Body of pancreas (tissue), 4 donors: ENCODE measurements at places on chromosomes 13 and 19. TPM values are rescaled to one million over a fixed set of nuclear protein-coding genes. Genes with fewer than 3 reads are reported as not detected.

Gene PGLYRP2
- not detected for total RNA-seq

Gene ONECUT3
- total RNA-seq, result not detected

Gene SH2D3A
- total RNA-seq, result 60.0 TPM

Gene DGKH
- total RNA-seq, result 4.7 TPM

Gene RFPL4A
- not detected for total RNA-seq

Gene KIR2DL4
- not detected for total RNA-seq

Gene TRIP10
- 31.9 TPM for total RNA-seq

Gene IRGC
- not detected for total RNA-seq

Gene ZNF540
- total RNA-seq, result 6.5 TPM

Gene SIGLECL1
- not detected for total RNA-seq

DNA sequence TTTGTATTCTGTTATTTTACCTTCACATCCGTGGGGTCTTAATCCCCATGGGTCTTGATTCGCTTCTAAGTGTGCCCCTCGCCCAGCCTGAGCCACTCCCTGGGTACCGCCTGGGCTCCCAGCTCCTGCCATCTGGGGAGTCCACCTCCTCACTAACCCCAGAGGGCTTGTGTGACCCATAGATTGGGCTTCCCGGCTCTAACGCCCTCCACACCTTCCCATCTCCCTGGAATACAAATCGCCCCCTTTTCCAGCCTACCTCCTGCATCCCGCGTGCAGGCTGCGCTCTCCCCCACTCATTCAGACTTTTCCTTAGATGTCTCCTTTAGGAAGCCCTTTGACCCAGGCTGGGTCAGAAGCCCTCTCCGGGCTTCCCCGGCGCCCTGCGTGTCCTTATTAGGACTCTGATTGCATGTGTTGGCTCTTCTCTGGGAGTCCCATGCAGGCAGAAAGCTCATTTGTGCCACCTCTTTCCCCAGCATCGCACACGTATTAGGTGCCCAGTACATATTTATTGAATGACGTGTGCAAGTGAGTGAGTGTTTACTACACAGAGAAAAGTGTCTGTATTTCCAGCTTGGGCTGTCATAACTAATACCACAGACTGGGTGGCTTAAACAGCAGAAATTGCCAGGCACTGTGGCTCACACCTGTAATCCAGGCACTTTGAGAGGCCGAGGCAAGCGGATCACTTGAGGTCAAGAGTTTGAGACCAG, 757 bp downstream of the CCDC124 start:
- H3K4me1 ChIP-seq, result peaks cover 22% of the 10 kb centered on the region
- peak overlapping the region; percentile 91 for H3K4me3 ChIP-seq
- no peaks in the 10 kb centered on the region for H3K36me3 ChIP-seq
- no peak for DNase-seq
- no peak overlapping the region for H3K27ac ChIP-seq
- H3K27me3 ChIP-seq, result no peaks in the 10 kb centered on the region

DNA sequence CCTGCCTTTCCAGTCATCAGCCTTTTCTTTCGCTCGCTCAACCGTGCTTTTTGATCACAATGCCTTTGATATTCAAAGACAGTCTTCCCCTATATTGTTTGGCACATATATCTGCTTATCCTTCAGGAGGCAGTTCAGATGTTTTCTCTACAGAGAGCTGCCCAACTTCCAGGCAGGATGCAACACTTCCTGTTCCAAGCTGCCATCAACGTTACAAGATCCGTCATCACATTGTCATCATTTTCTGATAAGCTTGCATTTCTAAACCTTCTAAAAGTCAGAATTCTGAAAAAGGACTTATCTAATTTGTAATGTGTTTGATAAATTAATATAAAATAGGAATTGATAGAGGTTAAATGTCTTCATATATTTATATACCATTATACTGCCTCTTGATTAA, 574.2 kb downstream of the TBC1D4 start:
- no peaks in the 10 kb centered on the region for H3K4me1 ChIP-seq
- H3K27ac ChIP-seq, result no peak overlapping the region

DNA sequence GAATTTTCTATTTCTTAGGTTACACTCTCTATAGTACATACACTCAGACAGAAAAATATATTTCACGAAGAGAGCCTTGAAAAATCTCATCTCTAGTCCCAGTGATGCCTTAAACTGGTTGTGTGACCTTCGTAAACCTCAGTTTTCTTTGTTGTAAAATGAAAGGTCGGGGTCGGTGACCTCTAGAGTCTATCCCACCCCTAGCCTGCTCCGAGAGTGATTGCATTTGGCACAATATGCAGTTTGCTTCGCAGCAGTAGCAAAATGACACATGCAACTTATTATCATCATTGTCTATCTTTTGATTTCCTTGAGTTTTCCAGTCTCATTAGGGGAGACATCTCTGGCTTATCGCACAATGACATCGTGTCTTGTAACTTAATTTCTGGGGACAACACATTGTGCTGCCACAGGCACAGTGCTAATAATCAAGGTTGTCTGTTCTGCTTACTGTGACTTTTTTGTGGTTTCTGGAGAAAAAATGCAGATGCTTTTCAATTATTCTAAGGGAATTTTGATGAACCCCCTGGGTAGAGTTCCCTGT, 115.0 kb downstream of the GGACT start:
- no peak overlapping the region for H3K4me3 ChIP-seq
- no peaks in the 10 kb centered on the region for H3K4me1 ChIP-seq
- H3K27me3 ChIP-seq, result no peaks in the 10 kb centered on the region
- DNase-seq, result no peak
- no peak overlapping the region for H3K27ac ChIP-seq
- no peaks in the 10 kb centered on the region for H3K36me3 ChIP-seq

DNA sequence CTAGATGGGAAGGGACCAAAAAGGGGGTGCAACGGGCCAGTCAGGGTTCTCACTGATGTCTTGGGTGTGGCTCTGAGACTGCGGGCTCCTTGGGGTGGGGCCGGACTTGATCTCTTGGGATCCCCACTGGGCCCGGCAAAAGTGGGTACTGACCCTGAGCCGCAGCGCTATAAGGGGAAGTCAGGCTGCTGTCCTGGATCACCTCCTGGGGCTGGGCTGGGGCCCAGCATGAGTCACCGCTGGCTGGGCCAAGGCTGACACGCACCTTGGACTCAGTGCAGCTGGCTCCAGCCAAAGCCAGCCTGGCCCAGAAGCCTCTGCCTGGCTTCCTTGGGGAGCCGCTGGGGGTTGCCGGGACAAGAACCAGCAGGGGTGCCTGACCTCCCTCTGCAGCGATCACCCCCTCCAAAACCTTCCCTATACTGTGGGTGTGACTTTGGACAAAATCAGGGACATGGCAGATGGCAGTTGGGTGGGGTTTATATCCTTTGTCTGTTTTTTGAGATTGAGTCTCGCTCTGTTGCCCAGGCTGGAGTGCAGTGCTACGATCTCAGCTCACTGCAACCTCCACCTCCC, 617 bp upstream of the IQCN start:
- peak; percentile 94 for DNase-seq
- H3K27ac ChIP-seq, result peak overlapping the region; percentile 55
- H3K36me3 ChIP-seq, result peaks cover 6% of the 10 kb centered on the region
- no peak overlapping the region for H3K4me3 ChIP-seq

- no peaks in the 10 kb centered on the region for H3K4me1 ChIP-seq
- DNase-seq, result no peak
- no peak overlapping the region for H3K27ac ChIP-seq
- H3K36me3 ChIP-seq, result no peaks in the 10 kb centered on the region
- no peak overlapping the region for H3K4me3 ChIP-seq
These were observed 66.4 kb downstream of the DCT start for GRCh38 chr13:94412870-94413597.

- H3K4me1 ChIP-seq, result peaks cover 25% of the 10 kb centered on the region
- peak overlapping the region; percentile 43 for H3K27ac ChIP-seq
- H3K36me3 ChIP-seq, result no peaks in the 10 kb centered on the region
- peak; percentile 20 for DNase-seq
These were observed 34.5 kb downstream of the SHISA2 start for GRCh38 chr13:26017196-26017921.

- no peaks in the 10 kb centered on the region for H3K27me3 ChIP-seq
- no peaks in the 10 kb centered on the region for H3K36me3 ChIP-seq
- H3K4me1 ChIP-seq, result no peaks in the 10 kb centered on the region
- DNase-seq, result peak; percentile 16
- H3K4me3 ChIP-seq, result no peak overlapping the region
- no peak overlapping the region for H3K27ac ChIP-seq
These were observed 34.7 kb upstream of the ESD start for GRCh38 chr13:46831588-46832194.

GRCh38 chr13:74423434-74423833, 289.2 kb upstream of the KLF12 start:
- no peak overlapping the region for H3K27ac ChIP-seq
- no peaks in the 10 kb centered on the region for H3K27me3 ChIP-seq
- H3K4me1 ChIP-seq, result no peaks in the 10 kb centered on the region
- H3K4me3 ChIP-seq, result no peak overlapping the region

- no peaks in the 10 kb centered on the region for H3K4me1 ChIP-seq
- no peaks in the 10 kb centered on the region for H3K36me3 ChIP-seq
- H3K27ac ChIP-seq, result no peak overlapping the region
- no peak for DNase-seq
These were observed 1202.8 kb downstream of the DIAPH3 start for GRCh38 chr13:58960888-58961287.

DNA sequence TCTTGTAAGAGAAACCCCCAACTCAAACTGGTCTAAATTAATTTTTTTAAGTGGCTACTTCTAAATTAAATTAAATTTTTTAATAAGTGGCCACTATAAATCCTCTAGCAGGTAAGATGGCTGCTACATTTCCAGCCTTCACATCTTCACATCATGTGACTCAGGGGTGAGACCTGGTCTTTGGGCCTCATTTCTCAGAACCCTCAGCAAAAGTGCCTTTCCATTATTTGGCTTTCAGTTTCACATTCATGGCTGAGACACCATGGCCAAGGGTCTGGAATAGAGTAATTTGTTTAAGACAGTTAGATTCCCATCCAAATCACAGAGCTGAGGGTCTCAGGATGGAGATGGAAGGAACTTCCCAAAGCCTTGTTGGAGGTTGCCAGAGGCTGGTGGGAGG, 47.5 kb downstream of the DCT start:
- H3K4me3 ChIP-seq, result no peak overlapping the region
- no peak overlapping the region for H3K27ac ChIP-seq
- DNase-seq, result no peak
- H3K4me1 ChIP-seq, result no peaks in the 10 kb centered on the region

GRCh38 chr19:50909240-50910070, 1.7 kb downstream of the KLK4 start:
- H3K4me1 ChIP-seq, result peaks cover 3% of the 10 kb centered on the region
- DNase-seq, result peak; percentile 43

DNA sequence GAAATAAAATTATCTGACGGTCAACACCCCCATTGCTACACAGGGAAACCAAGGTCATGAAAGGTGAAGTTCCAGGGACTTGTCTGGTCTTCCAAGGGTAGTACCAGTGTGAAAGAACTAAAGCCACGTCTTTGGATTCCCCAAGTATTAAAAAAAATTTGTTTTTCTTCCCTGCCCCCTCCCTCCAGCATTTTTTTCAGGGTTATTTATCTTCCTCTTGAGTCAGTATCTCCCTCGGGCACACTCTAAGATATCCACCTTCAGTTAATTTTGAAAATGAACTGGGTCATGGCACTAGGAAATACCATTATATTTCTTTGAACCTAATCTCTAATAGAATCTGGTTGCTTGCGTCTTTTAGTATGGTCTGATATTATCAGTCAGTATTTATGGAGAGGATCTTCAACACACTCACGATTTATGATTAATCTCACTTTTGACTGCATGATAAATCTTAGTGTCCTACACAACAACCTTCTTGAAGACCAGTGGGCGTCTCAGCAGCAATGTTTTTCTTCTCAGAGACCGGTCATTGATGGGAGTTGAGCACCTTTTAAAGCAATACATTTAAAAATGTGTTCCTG, 9.1 kb downstream of the ATP8A2 start:
- no peak overlapping the region for H3K4me3 ChIP-seq
- no peak for DNase-seq
- H3K27me3 ChIP-seq, result no peaks in the 10 kb centered on the region
- H3K36me3 ChIP-seq, result no peaks in the 10 kb centered on the region
- H3K4me1 ChIP-seq, result no peaks in the 10 kb centered on the region

DNA sequence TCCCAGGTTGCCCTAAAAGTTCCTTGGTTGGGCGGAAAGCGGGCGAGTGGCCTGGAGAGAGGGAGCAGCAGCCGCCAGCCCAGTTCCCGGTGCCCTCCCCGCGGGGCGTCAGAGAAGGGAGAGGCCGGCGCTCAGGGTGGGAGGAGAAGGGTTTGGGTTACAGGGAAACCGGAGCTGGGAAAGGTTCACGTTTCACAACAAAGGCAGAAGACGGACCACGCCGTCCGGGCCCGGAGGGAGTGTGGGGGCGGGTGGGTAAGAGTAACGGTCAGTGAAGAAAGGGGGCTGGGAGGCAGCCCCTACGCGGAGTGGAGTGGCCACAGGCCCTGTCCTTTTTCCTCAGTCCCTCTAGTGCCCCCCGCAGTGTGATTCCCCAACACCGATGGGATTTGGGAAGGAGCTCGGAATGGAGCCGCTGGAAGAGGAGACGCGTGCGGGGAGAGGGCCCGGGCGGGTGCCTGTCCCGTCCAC, 1.6 kb downstream of the SIX5 start:
- DNase-seq, result peak; percentile 87
- H3K36me3 ChIP-seq, result no peaks in the 10 kb centered on the region

DNA sequence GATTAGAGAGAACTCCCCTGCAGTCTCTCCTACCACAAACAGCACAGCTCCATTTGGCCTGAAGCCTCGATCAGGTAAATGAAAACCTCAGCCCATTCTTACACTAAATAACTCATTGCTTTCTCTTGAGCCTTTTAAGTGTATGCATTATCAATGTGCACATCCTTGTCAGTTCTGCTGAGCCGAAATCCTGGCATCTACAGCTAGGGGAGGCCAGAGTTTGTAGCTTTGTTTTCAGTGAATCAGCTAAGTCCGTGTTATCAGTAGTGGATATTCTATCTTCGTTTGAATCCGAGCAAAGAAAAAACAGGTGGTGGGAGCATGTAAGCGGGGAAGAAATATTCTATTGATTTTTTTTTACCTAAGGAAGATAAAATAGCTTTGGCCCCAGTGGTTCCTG, 84.4 kb downstream of the ESD start:
- no peak overlapping the region for H3K4me3 ChIP-seq
- H3K36me3 ChIP-seq, result no peaks in the 10 kb centered on the region
- H3K4me1 ChIP-seq, result no peaks in the 10 kb centered on the region
- H3K27ac ChIP-seq, result no peak overlapping the region
- DNase-seq, result no peak

GRCh38 chr13:99948907-99949678, 22.5 kb downstream of the ZIC5 start:
- no peaks in the 10 kb centered on the region for H3K4me1 ChIP-seq
- peaks cover 9% of the 10 kb centered on the region for H3K27me3 ChIP-seq
- no peaks in the 10 kb centered on the region for H3K36me3 ChIP-seq
- DNase-seq, result no peak

DNA sequence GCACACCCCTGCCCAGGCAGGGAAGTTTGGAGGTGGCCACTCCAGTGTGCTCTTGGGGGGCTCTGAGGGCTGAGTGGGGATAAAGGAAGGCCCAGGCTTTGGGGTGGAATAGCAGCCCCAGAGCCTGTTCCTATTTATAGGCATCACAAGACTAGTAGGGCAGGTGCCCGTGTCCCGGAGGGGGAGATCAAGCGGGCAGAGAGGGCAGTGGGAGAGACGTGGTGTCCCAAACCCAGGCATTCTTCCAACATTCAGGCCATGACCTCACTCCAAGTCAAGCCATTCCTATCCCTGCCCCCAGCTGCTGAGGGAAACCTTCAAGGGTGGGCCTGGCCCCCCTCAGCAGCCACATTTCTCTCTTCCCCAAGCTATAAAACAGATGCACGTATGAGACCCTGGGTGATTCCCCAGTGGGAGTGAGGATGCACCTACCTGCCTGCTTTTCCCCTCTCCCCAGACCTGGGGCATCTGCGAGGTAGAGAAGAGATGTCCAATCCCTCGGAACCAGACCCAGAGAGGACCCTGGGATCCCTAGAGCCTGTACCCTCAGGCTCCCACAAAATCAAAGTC, 3.9 kb downstream of the WIZ start:
- H3K4me1 ChIP-seq, result peaks cover 8% of the 10 kb centered on the region
- H3K4me3 ChIP-seq, result no peak overlapping the region
- no peaks in the 10 kb centered on the region for H3K36me3 ChIP-seq
